ENCODE measurements at places on chromosomes 3 and 15.

DNA sequence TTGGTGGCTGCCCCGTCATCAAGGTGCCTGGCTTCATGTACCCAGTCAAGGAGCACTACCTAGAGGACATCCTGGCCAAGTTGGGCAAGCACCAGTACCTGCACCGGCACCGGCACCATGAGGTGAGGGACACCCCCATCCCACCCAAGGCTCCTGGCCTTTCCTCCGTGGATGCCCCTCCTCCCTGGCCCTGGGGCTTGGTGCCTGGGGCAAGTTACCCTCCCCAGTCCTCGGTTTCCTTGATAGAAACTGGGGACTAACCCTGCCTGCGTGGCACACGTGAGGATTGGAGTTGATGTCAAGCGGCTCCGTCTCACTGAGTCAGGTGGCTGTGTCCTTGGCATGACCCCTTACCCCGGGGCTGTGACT is 43.9 kb downstream of the DHX30 start:
- no peak for DNase-seq
- peaks cover 7% of the 10 kb centered on the region for H3K36me3 ChIP-seq
- H3K27ac ChIP-seq, result no peak overlapping the region
- no peaks in the 10 kb centered on the region for H3K27me3 ChIP-seq
- H3K4me3 ChIP-seq, result no peak overlapping the region

DNA sequence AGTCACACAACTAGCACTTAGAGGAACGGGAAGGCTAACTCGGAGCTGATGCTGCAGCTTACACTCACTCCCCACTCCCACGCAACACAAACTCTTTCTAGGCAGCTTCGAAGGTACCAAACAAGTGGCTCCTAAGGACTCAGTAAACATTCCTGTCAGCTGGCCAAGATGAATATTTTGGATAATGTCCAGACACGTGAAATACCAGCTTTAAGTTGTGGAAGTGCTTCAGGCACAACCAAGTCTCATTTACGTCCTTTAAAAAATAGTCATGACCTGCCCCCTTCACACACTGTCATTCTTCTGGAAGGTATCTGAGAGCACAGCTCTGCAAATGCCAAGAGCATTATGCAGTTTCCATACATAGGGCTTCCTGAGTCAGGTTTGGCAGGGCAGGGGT is 1005.9 kb upstream of the CFAP20DC start:
- H3K4me3 ChIP-seq, result no peak overlapping the region
- no peak overlapping the region for H3K27ac ChIP-seq
- peaks cover 8% of the 10 kb centered on the region for H3K4me1 ChIP-seq

- DNase-seq, result no peak
- H3K4me1 ChIP-seq, result no peaks in the 10 kb centered on the region
- no peak overlapping the region for H3K4me3 ChIP-seq
- H3K27ac ChIP-seq, result no peak overlapping the region
- peaks cover 11% of the 10 kb centered on the region for H3K27me3 ChIP-seq
- H3K36me3 ChIP-seq, result no peaks in the 10 kb centered on the region
Measured at GRCh38 chr3:69504232-69504631, 118.3 kb upstream of the FRMD4B start.

GRCh38 chr3:136734382-136735070 is 17.7 kb downstream of the STAG1 start:
- H3K27me3 ChIP-seq, result no peaks in the 10 kb centered on the region
- no peak for DNase-seq
- H3K4me3 ChIP-seq, result no peak overlapping the region
- no peak overlapping the region for H3K27ac ChIP-seq
- H3K36me3 ChIP-seq, result peaks cover 5% of the 10 kb centered on the region
- peaks cover 34% of the 10 kb centered on the region for H3K4me1 ChIP-seq

DNA sequence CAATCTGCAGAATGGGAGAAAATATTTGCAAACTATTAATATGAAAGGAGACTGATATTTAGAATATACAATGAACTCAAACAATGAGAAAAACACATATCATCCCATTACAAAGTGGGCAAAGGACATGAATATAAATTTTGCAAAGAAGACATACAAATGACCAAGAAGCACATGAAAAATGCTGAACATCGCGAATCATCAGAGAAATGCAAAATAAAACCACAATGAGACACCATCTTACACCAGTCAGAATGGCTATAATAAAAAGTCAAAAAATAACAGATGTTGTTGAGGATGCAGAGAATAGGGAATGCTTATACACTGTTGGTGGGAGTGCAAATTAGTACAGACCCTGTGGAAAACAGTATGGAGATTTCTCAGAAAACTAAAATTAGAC is 83.6 kb downstream of the RAP2B start:
- H3K4me3 ChIP-seq, result no peak overlapping the region
- no peak overlapping the region for H3K27ac ChIP-seq
- no peak for DNase-seq
- H3K4me1 ChIP-seq, result peaks cover 21% of the 10 kb centered on the region
- H3K36me3 ChIP-seq, result peaks cover 7% of the 10 kb centered on the region

GRCh38 chr3:106534206-106534605 is 665.4 kb upstream of the CBLB start:
- H3K27ac ChIP-seq, result peak overlapping the region; percentile 46
- peak; percentile 33 for DNase-seq
- H3K4me3 ChIP-seq, result no peak overlapping the region
- peaks cover 7% of the 10 kb centered on the region for H3K36me3 ChIP-seq

DNA sequence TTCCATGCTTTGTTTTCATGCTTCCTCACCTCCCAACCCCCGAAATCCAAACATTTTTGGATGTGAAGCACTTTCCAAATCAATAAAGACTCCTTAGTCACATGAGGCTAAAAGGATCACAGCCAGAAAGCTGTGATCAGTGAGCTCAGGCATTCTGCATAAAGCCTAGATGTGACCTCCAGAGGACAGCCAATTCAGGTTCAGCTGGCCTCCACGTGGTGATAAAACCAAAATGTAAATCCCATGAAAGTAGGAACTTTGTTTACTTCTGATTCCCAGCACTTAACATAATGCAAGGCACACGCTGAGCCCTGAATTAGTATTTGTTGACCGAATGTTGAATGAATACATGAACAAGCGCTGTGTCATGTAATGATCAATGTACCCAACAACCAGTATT is 249.5 kb upstream of the EOMES start:
- H3K27ac ChIP-seq, result no peak overlapping the region
- H3K27me3 ChIP-seq, result peaks cover 4% of the 10 kb centered on the region
- H3K4me3 ChIP-seq, result no peak overlapping the region
- no peak for DNase-seq
- H3K36me3 ChIP-seq, result no peaks in the 10 kb centered on the region

GRCh38 chr15:73228128-73228646 is 140.6 kb downstream of the HCN4 start:
- DNase-seq, result no peak
- H3K27me3 ChIP-seq, result no peaks in the 10 kb centered on the region
- peak overlapping the region; percentile 19 for H3K27ac ChIP-seq
- H3K36me3 ChIP-seq, result peaks cover 6% of the 10 kb centered on the region
- no peak overlapping the region for H3K4me3 ChIP-seq

- H3K4me3 ChIP-seq, result peak overlapping the region; percentile 68
- H3K4me1 ChIP-seq, result peaks cover 67% of the 10 kb centered on the region
- H3K27me3 ChIP-seq, result no peaks in the 10 kb centered on the region
- peaks cover 6% of the 10 kb centered on the region for H3K36me3 ChIP-seq
Measured at GRCh38 chr3:33060609-33061337, 36.2 kb downstream of the GLB1 start.

DNA sequence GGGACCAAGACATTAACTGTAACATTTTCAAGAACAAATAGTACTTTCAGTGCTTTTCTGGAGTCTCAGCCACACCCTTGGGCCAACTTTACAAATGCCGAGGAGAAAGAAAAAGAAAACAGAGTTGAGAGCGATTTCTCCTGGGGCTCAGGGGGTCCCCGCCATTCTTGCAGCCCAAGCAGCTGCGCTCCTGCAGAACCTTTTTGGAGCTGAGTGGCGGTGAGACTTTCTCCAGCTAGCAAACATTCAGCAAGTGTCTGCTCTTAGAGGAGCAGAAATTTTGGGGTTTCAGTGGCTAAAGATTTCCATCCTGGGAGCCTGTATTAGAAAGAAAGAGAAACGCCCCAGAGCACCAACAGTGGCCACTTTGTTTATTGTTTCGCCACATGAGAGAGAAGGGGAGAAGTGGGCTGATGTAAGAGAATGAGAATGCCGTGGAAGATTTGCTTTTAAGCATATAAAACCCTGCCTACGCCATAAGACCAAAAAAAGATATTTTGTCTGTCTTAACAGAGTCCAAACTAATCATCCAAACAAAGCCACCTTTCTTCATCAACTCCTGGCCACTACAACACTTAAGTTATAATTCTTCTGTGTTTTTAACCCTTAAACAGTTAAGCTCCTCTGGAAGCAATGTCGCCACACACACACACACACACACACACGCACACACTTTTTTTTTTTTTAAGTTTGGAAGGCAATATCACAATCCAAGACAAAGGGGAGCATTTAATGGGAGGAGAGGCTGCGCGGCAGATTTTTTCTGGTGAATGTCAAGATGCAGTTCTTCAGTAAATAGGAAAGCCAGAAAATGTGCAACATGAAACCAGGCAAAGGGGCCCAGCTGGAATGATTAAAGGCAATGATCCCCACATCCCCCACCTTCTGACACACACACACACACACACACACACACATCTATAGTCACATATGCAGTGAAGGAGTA is 19.2 kb downstream of the EID1 start:
- peaks cover 2% of the 10 kb centered on the region for H3K4me1 ChIP-seq
- peaks cover 3% of the 10 kb centered on the region for H3K36me3 ChIP-seq
- H3K27me3 ChIP-seq, result peaks cover 58% of the 10 kb centered on the region
- DNase-seq, result no peak
- no peak overlapping the region for H3K4me3 ChIP-seq

- DNase-seq, result no peak
- H3K27ac ChIP-seq, result no peak overlapping the region
- no peak overlapping the region for H3K4me3 ChIP-seq
- no peaks in the 10 kb centered on the region for H3K36me3 ChIP-seq
Measured at GRCh38 chr3:62131050-62131449, 242.3 kb downstream of the FEZF2 start.

DNA sequence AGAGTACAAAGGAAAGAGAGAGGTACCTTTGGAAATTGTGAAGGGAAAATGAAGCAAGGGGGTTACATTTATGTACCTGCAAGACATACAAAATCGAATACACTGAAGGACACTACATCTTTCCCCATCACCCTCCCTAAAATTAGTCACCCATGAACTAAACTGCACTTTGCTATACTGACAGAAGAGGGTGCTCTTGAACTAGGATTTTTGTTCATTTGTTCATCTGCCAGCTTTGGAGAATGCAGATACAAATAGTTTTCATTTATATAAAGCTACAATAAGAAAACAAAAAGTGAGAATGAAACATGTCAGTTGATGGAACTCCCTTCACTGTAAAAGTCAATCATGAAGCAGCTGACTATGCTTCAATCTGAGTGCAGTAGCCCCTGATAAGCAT is 55.7 kb downstream of the PCCB start:
- DNase-seq, result no peak
- H3K4me1 ChIP-seq, result no peaks in the 10 kb centered on the region
- H3K36me3 ChIP-seq, result peaks cover 6% of the 10 kb centered on the region

DNA sequence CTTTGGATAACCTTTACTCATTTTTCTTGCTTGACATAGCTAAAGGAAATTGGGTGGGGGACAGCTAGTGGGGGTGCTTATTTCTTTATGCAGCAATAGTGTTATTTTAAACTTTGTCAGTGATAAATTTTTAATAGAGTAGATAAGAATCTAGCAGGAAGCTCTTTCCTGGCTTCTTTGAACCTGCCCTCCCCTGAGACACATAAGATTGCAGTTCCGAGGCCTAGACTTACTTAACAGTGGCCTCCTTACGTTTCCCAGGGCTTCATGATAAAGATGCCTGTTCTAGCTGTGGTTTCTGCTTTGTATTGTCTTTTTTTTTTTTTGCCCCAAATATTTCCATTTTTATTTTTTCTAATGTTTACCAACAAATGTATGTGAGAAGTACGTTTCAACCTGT is 170.1 kb downstream of the VPS8 start:
- H3K27ac ChIP-seq, result no peak overlapping the region
- no peaks in the 10 kb centered on the region for H3K27me3 ChIP-seq
- H3K36me3 ChIP-seq, result peaks cover 17% of the 10 kb centered on the region
- DNase-seq, result no peak
- peaks cover 6% of the 10 kb centered on the region for H3K4me1 ChIP-seq
- H3K4me3 ChIP-seq, result no peak overlapping the region

DNA sequence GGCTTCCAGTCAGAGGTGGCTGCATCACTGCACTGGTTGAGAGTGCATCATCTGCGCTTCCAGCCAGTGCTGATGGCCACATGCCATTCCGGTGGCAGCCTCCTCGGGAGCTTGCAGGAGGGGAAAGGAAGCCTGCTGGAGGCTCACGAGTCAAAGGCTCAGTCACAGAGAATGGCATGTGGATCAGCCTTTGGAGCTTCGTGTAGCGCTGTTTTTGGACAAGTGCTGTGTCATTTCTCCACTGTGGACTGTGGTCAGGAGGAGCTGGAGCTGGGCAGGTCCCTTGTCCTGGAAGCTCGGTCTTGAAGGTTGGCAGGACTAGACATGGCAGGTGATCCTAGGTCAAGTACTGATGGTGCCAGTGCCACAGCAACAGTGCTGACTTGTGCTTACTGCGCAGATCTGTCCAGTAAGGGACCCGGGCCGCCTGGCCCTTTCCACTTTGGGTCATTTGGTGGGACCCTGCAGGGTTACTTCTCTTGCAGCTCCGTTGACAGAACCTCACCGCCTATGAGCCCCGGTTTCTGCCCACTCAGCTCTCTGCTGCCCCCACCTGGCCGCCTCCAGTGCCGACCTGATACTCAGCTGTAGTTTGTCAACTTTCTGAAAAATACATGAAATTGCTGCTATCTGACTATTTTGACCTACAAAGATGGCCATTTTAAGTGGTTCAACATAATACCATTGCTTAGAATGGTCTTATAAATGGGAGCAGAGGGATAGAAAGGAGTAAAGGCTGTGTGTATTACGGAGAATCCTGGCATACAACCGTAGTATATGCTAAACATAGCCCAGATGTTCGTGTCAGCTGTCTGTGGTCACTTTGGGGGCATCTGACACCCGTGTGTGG is 27.6 kb upstream of the TRPM1 start:
- no peak overlapping the region for H3K27ac ChIP-seq
- H3K4me1 ChIP-seq, result peaks cover 5% of the 10 kb centered on the region
- peak; percentile 63 for DNase-seq
- H3K36me3 ChIP-seq, result peaks cover 4% of the 10 kb centered on the region
- H3K27me3 ChIP-seq, result peaks cover 5% of the 10 kb centered on the region
- H3K4me3 ChIP-seq, result no peak overlapping the region

DNA sequence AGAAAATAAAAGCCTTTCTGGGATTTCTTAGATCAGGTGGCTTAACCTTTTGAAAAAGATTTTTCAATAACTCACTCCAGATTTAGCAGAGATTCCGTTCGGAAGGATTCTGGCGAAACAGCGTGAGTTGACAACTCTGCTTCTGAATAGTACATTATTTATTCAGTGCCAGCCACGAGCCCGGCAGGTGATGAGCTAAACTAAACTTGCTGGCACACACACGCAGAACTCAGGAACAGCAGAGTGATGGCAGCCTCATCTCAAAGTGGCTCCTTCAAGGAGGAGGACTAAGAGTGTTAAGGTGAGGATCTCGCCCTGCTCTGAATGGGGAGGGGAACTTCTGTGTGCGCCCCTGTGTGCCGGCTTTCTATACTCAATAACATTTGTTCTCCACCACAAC is 114.3 kb downstream of the FAM43A start:
- H3K4me1 ChIP-seq, result peaks cover 6% of the 10 kb centered on the region
- H3K27ac ChIP-seq, result no peak overlapping the region
- no peak overlapping the region for H3K4me3 ChIP-seq
- no peak for DNase-seq

Data from T-helper 17 cell (primary cell).